Omental fat pad (tissue), 4 donors: ENCODE measurements at places on chromosomes 2 and 18.
A peak's percentile ranks its signal among the peaks of the same experiment; 100 is the strongest.

DNA sequence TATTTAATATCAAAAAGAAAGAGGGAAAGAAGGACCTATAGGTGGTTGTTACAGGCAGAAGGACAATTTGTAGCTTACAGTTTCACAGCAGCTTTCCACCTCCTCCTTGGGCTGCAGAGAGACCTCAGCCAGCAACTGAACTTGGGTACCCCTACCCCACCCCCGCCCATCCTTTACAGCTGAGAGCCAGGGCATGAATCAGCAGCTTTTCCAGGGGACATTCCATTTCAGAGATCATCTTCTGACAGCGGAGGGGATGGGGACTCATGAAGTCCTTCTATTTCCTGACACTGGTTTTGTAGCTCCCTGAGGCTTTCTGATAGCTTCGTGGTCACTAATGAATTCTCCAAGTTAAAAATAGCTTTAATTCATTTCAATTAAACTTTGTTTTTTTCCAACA, 96.4 kb downstream of the ITGB1BP1 start:
- DNase-seq, result no peak

DNA sequence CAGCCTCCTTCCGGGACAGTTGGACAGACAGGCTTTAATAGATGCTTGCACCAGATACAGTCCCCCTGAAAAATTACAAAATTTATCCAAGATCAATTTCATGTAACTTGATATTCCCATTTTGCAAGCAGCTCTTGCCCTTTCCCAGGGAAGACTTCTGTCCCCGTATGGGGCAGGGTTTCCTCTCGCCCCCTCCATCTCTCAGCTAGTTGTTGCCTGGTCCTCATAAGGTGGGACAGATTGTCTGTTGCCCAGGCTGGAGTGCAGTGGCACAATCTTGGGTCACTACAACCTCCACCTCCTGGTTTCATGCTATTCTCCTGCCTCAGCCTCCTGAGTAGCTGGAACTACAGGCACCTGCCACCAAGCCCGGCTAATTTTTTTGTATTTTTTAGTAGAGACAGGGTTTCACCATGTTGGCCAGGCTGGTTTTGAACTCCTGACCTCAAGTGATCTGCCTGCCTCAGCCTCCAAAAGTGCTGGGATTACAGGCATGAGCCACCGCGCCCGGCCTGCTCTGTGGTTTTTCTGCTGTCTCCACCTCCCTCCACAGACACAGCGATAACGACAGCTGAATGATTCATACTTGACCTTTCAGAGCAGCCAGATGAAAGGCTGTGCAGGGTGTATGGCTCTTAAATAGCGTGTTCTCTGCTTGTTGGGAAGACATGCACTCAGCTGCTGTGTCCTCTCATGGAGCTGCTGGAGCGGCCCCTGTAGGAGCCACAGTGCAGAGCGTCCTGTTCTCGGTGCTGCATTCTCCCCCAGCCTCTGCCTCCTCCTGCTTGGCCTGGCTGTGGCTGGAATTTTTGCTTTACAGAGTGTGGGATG, 61.4 kb downstream of the TTC39C start:
- DNase-seq, result no peak

DNA sequence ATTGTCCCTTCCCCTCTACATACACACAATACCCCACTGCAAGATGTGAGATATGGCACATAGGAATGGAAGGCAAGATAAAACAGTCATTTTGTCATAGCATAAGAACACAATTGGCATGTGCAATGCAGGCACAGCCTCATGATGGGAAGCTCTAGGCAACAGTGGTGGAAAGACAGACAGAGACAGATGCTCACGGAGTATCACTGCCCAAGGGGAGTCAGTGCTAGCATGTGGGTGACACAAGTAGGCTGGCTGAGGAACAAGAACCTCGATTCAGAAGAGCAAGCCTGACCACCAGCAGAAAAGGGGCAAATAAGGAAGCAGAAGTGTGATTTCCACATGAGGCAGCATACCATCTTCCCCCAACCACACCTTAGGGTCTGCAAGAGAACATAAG, 323.6 kb downstream of the PAX3 start:
- DNase-seq, result no peak

- no peak for DNase-seq
Measured at GRCh38 chr2:9802576-9802993, 40.7 kb upstream of the TAF1B start.

- DNase-seq, result no peak
Measured at GRCh38 chr2:18934886-18935285, 345.5 kb upstream of the NT5C1B start.

DNA sequence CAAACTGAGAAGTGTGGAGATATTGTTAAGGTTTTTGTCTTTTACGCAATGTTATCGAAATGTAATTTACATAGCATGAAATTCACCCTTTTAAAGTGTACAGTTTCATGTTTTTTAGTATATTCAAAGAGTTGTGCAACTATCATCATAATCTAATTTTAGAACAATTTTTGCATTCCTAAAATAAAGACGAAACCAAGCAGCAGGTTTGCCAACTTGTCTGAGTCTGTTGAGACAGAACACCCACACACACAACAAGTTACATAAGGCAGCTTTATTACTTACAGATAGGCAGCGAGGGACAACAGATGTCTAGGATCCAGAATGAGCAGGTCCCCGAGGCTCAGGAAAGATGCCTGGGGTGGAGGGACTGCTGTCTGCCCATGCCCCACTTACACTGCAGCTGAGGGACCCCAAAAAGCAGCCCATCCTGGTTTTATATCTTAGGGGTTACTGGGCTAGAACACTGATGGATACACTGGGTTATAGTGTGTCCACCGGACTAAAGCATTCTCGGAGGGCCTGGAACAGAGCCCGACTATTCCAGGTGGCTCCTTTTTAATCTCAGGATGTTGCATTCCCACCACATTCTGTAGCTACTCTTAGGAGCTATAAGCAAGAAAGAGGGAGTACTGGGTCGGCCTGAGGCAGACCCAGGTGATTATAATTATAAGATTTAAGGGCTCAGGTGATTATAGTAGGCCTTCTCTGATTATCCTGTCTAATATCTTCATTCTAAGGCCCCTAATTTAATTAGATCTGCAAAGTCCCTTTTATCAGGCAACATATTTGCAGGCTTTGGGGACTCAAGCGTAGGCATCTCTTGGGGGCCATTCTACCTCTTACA, 150.2 kb upstream of the DOK6 start:
- DNase-seq, result no peak

GRCh38 chr18:45069546-45069945, 388.9 kb downstream of the SETBP1 start:
- DNase-seq, result no peak

DNA sequence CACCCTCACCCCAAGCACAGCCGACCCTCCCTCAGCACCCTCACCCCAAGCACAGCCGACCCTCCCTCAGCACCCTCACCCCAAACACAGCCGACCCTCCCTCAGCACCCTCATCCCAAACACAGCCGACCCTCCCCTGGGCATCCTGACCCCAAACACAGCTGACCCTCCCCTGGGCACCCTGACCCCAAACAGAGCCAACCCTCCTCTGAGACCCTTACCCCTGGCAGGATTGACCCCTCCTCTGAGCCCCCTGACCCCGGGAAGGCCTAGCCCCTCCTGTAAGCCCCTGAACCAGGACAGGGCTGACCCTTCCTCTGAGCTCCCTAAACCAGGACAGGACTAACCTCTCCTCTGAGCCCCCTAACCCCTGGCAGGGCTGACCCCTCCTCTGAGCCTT, 84.4 kb upstream of the RAB6C start:
- no peak for DNase-seq

- peak; percentile 38 for DNase-seq
Measured at GRCh38 chr2:229921101-229921891, 513 bp downstream of the TRIP12 start.

GRCh38 chr2:70090706-70091334, 3.5 kb downstream of the PCBP1 start:
- no peak for DNase-seq

DNA sequence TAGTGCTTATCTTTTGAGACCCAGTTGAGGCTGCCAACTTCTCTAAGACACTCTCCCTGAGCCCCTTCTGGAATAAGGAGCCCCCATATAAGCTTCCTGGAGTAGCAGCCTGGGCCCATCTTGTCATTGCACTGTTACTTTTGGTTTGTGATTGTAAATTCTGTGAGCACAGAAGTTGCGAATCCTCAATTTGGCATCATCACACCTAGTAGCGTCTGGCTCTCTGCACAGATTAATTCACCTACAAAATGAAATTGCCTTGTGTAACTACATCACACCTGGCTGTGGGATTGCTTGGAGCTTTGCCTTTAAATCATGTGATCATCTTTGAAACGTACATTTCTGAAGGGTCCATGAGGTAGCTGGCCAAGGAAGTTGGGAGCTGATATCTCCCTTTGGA, 193.2 kb upstream of the BCL2L11 start:
- DNase-seq, result no peak

- no peak for DNase-seq
Measured at GRCh38 chr2:230864605-230865306, at the start of gene ITM2C. TSS of gene ITM2C (plus strand) at chr2:230864942. CDS start at chr2:230865026, 84 bp downstream.

DNA sequence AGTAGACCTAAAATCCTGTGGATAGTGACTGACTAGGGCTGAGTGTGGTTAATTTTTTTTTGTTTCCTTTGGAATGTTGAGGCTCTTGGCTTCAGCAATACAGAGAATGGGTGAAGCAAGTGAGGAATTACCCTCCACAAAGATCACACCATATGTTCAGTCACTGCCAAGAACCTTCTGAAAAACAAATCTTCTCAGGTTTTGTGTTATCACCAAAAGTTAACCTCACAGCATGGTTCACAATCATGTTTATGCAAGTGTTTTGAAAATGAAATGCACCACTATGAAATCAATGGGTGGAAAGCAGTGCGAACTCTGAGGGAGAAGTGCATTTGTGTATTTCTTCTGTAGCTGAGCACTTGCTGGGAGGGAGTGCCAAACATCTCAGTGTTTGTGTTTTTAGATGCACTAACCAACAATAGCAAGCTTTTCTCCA, 44.4 kb downstream of the SPATS2L start:
- no peak for DNase-seq

DNA sequence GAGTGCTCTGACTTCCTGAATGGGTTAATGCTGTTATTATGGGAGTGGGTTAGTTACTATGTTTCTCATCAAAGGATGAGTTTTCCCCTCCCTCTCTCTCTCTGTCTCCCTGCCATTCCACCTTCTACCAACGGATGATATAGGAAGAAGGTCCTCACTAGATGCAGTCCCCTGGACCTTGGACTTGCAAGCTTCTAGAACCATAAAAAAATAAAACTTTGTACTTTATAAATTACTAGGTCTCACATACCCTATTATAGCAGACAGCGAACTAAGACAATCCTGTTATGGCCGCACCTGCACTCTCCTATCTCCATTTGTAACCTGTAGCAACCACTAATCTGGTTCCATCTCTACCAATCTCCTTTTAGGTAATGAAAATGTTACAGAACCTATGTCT, 564.9 kb downstream of the CNTNAP5 start:
- DNase-seq, result no peak

DNA sequence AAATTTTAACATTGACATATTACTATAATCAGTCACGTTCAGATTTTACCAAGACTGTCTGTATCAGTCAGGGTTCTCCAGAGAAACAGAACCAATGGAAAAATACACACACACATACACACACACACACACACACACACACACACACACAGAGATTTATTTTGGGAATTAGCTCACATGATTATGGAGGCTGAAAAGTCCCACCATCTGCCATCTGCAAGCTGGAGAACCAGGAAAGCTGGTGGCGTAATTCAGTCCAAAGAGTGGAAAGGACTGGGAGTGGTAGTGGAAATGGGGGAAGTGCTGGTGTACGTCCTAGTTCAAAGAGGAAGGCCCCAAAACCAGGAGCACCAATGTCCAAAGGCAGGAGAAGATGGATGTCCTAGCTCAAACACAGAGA, 166.4 kb downstream of the AKAIN1 start:
- no peak for DNase-seq

- peak; percentile 46 for DNase-seq
Measured at GRCh38 chr2:171522052-171522787, at the start of gene CYBRD1. TSS of gene CYBRD1 (plus strand) at chr2:171522474. CDS start at chr2:171522546, 72 bp downstream.

DNA sequence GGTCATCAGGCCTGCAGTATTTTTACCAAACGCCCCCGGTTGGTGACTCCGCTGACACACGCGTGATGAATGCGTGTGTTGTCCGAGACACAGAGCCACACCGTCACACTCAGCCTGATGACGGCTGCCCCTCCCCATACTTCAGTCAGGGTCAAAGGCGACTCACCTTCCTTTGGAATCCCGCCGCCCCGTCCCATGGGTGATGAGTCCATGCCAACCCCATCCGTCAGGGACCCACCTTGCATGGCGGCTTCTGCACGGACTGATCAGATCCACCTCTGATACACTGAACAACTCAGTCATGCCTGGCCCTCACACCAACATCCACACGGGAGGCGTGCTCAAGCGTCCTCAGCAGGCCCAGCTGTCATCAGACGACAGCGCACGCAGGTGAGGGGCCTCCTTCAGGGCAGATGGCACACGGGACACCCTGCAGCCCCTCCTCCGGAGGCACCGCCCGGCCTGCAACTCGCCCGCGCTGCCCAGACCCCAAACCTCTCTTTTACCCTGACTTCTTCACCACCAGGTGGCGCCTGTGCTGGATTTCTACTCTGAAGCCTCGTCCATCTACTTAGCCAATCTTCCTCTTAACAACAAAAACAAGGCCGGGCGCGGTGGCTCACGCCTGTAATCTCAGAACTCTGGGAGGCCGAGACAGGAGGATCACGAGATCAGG, 89.2 kb downstream of the ZNF516 start:
- DNase-seq, result peak; percentile 64

- DNase-seq, result no peak
Measured at GRCh38 chr2:120543899-120544298, 191.8 kb upstream of the GLI2 start.

DNA sequence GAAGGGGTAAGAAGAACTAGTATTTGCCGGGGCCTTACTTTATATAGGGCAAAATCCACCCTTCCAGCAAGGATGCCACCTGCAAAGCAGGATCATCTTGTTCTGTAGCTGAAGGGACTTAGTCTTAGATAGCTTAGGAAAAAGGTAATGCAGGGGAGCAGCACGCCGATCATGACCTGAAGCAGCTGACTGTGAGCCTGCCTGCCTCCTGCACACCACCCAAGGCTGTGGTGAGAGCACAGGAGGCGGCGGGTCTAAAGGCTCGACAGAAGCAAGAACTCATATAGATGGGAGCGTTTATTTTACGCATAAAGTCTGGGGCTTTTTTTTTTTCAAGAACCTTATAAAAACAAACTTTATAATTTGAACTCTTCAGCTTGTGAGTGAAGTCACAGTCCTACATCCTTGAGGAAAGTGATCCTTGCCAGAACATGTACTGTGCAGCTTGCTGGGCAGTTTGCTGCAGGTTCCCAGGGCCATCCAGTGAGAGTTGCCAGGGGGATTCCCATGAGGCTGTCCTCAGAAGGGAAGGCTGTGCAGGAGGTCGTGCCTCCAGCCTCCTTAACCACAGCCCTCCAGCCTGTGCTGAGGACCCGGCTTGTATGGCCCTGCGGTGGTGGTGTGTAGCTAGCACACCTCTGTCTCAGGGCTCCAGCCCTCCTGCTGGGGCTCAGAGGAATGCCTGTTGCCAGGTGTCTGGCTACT, 92.1 kb downstream of the RNF144A start:
- no peak for DNase-seq
